ENCODE measurements at places on chromosomes 6 and 20.

GRCh38 chr20:21656308-21657067 is 49.0 kb upstream of the PAX1 start:
- DNase-seq, result no peak

- DNase-seq, result no peak
Observed at GRCh38 chr6:132797951-132798868, at the start of gene SLC18B1. TSS of gene SLC18B1 (minus strand) at chr6:132798637. CDS start at chr6:132798456, 181 bp downstream.

GRCh38 chr6:722608-723007 is 29.7 kb upstream of the EXOC2 start:
- DNase-seq, result no peak

- DNase-seq, result no peak
Observed at GRCh38 chr6:11126876-11127275, 15.4 kb upstream of the ERVFRD-1 start.

GRCh38 chr6:166726201-166726600 is 99.2 kb upstream of the RPS6KA2 start:
- DNase-seq, result no peak

DNA sequence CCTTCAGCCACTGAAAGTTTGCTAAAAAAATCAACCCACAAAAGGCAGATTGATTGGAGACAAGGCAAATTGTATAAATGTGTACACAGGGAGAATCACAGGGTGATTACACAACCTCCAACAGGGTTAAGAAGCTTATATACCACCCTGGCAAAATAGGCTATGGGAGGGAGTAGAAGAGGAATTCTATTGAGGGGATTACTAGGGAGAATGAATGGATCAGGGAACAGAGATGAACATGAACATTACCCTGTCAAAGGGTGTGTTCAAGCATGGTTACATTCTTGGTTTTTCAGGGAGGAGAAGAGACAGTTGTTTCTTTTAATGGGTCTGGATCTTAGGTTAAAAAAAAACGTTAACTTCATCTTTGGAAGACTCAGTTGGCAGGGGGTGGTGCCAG is 5.1 kb upstream of the MRS2 start:
- DNase-seq, result no peak

GRCh38 chr6:52990342-52990741 is 4.7 kb downstream of the GSTA4 start:
- no peak for DNase-seq

DNA sequence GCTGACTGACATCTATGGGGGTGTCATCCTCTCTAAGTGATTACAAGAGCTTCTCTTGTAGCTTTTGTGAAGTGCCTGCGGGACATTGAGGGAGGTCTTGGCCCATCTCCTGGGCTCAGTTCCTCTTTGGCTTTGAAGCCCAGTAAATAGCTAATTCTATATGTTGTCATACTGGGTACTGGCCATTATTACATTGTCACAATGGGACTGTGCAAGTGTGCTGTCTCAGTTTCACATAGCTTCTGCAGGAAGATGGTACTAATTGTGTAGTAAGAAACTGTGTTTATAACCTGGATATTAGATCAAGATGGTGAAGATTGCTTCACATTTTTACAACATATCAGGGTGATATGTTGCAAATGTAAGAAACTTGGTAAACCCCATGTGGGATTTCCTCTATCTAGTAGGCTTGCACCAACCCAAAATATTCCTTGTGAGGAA is 19.9 kb downstream of the SPINT3 start:
- DNase-seq, result no peak

GRCh38 chr6:35146453-35146852 is 5.3 kb upstream of the TCP11 start:
- no peak for DNase-seq

- DNase-seq, result no peak
Observed at GRCh38 chr20:33276303-33277113, 6.5 kb upstream of the BPIFB1 start.

GRCh38 chr6:47456536-47456975 is 21.0 kb upstream of the CD2AP start:
- no peak for DNase-seq

DNA sequence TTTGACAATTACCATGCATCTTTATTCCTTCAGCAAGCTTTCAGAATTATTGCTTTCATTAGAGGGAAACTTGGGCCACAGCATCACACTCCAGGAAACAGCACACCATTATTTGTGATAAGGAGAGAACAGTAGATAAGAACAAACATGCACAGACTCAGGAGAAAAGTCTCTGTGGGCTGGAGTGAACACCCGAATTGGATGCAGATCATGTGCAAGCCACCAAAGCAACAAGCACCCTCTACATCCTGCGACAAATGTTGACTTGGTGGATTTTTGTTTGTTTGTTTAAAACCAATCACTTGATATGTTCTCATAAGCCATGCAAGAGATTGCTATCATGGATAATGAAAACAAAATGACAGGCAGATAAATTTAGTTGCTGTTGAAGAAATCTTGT is 67.7 kb upstream of the ZFP64 start:
- DNase-seq, result no peak

DNA sequence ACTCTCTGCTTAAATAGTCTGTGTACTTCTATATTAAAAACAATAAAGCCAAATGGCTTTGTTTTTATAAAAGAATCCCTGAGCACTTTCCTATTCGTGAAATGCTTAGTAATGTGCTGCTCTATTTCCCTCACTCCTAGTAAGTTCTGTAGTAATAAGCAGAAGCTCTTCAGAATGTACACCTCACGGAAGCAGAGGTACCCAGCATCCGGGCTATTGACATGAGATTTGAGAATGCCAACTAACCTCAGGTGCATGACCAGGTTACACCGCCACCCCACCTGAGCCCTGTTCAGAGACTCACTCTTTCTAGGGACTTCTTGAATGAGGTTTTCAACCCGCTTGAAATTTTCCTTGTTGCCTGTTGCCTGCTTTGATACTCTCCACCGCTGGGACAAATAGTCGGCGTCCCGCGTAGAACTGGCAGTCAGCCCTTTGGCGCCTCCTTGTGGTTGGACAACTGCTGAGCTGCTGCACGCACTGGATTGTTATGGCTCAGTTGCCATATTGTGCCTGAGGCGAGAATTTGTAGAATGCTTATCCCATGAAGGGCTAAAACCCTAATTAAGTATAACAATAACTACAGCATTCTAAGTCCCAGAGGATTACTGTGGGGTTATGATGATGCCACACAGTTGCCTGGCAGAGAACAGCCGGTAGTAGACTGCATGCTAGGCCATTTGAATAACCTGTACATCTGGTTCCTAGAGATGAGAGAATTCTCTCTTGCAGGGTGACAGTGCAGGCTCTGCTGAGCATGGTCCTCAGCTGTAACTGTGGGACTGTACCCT is 95.4 kb downstream of the KHDC1L start:
- peak; percentile 68 for DNase-seq

DNA sequence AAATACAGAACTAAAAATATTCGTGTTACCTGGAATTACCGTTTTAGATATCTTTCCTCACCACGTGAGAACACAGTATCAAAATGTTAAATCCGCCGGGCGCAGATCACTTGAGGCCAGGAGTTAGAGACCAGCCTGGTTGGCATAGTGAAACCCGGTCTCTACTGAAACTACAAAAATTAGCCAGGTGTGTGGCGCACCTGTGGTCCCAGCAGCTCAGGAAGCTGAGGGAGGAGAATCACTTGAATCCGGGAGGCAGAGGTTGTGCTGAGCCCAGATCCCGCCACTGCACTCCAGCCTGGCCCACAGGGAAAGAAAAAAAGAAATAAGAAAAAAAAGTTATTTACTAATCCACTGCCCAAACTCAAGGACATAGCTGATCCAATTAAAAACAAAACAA is 4.8 kb upstream of the DDX43 start:
- DNase-seq, result no peak

DNA sequence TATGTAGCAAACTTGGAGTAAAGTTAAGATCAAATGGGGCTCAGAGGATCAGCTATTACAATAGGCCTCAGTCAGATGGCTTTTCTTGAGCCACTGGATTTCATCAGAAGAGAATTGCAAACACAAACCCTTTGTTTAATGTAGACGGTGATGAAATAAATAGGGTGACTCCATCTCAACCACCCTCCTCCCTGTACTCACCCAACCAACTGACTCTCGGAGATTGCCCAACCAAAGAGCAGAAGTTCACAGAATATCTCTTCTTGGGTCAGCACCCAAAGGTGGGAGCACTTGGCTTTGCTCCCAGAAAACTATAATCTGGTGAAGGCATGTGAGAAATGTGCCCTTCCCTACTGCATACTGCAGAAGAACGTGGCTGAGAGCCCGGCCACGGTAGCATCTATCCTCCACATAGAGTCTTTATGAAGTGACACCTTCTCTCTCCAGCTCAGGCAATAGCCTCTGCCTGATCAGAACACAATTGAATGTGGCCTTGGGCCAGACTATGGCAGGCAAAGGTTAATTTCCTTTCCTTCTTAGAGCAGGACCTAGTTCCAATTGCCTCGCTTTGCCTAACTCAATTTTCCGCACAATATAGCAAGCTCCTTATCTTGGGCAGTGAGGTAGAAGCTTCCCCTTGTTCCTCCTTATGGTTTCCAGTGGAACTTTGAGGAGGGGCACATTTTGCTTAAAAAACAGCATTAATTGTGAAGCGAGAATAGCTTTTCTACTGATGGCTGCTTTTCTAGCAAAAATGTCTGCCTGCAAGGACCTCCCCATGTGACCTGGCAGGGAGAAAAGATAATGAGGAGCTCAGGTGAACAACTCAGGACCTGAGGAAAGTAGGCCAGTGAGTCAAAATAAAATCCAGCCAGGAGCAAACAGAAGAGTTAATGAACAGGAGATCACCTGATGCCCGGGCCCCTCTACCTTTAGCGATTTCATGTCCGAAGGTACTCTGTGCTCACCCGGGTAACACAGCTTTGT is 79.4 kb downstream of the GFOD1 start:
- DNase-seq, result no peak

GRCh38 chr20:9518576-9519175 is 4.3 kb downstream of the LAMP5 start:
- no peak for DNase-seq

DNA sequence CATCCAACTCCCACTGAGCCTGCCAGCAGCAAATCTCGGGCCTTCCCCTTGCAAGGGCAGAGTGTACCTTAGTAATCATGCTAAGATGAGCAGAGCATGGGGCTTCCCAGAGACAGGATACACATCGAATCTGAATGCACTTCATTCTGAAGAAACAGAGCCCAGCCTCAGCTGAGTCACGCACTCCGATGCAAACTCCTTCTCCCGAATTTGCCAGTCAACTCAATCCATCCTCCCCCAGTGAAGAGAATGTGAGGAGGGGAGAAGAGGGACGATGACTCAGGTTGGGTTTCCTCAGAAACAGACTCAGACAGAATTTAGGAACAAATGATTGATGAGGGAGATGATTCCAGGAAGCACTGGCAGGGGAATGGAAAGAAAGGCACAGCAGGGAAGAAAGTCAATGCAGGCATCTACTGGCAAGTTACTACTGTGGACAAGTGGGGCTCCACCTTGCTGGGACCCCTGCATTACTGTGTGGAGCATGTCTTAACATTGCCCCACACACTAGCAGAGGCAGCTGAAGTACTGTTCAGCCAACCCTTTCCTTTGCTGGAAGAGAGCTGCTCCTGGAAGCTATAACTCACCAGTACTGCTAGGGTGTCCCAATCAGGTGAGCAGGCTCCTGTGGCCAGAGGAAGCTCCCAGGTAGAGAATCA is 251.6 kb downstream of the ADGB start:
- no peak for DNase-seq

- DNase-seq, result no peak
Observed at GRCh38 chr6:134447423-134447822, 129.5 kb upstream of the SGK1 start.

GRCh38 chr20:35135867-35136586 is 11.1 kb downstream of the EDEM2 start:
- DNase-seq, result no peak
